Forelimb muscle (tissue), 1 donor: ENCODE measurements at places on chromosomes 6 and 20.
A peak's percentile ranks its signal among the peaks of the same experiment; 100 is the strongest.

GRCh38 chr6:111591370-111591900, 14.2 kb downstream of the TRAF3IP2 start:
- DNase-seq = no peak

- no peak for DNase-seq
Measured at GRCh38 chr20:21522481-21523280, 8.8 kb upstream of the NKX2-2 start.

- DNase-seq = no peak
Measured at GRCh38 chr6:158819213-158819976, at the start of gene EZR. Gene EZR, minus strand, starts transcription at chr6:158819368. Its CDS starts 1,275 bp downstream, at chr6:158818093.

GRCh38 chr6:150196942-150197745, 54.3 kb downstream of the PPP1R14C start:
- no peak for DNase-seq

- DNase-seq = no peak
Measured at GRCh38 chr6:138586638-138587037, 87.3 kb upstream of the NHSL1 start.

DNA sequence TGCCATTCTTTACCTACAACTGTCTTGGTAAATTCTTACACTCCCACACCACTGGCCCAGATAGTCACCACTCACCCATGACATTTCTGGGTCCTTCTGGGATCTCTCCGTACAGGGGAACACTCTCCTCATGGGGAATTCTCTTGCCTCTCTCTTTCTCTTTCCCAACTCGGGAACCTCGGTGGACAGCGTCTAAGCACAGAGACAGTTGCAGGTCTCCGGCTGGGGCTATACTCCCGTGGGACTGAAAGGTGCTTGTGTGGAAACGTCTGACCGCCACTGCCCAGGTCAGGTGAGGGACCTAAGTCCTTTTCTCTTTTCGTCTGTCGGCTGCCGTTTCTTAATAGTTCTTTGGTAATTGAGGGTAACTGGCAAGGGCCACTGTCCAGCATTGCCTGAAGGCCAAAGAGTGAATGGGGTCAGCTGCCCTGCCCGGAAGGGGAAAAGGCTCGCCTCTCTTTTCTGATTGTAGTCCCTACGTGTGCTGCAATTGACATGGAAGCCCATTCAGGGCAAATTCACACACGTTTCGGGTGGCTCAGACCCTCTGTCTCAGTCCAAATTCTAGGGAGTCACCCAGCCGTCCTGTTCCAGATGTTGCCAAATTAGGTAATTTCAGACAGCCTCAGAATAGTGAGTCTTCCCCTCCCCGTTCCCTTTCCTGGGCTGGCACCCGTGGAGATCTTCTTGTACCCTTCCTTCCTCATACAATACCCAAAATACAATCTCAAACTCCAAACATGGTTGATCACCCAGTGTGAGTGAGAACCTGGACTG, 31.2 kb upstream of the RIPK1 start:
- no peak for DNase-seq

DNA sequence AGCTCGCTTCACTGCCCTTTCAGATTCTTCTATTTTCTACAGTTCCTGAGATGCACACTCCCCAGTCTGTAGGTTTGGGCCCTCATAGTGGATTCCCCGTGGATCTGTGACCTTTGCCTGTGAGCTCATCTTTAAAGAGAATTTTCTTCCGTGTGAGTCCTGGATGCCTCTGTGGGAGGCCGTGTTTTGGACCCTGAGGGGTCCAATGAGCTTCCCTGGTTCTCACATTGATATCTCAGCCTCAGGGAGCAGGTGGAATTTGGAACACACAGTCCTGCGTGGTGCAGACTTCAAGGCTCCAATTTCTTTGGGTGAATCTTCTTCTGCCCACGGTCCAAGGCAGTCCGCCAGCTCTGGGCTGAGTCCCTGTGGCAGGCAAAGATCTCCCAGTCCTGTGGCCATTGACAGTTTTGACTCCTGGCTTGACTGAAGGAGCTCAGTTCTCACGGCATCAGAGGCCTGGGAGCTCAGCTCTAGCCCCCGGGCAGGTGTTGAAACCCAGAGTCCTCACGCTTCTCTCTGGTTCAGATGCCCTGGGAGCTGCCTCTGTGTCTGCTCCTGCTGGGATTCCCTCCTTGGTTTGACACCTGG, 61.0 kb downstream of the PSMG4 start:
- DNase-seq = no peak

- DNase-seq = no peak
Measured at GRCh38 chr6:34600101-34600500, 44.0 kb upstream of the SPDEF start.

- no peak for DNase-seq
Measured at GRCh38 chr20:19598117-19598850, 159.8 kb upstream of the RIN2 start.

GRCh38 chr20:15597306-15597705, 975.9 kb downstream of the KIF16B start:
- DNase-seq = no peak

DNA sequence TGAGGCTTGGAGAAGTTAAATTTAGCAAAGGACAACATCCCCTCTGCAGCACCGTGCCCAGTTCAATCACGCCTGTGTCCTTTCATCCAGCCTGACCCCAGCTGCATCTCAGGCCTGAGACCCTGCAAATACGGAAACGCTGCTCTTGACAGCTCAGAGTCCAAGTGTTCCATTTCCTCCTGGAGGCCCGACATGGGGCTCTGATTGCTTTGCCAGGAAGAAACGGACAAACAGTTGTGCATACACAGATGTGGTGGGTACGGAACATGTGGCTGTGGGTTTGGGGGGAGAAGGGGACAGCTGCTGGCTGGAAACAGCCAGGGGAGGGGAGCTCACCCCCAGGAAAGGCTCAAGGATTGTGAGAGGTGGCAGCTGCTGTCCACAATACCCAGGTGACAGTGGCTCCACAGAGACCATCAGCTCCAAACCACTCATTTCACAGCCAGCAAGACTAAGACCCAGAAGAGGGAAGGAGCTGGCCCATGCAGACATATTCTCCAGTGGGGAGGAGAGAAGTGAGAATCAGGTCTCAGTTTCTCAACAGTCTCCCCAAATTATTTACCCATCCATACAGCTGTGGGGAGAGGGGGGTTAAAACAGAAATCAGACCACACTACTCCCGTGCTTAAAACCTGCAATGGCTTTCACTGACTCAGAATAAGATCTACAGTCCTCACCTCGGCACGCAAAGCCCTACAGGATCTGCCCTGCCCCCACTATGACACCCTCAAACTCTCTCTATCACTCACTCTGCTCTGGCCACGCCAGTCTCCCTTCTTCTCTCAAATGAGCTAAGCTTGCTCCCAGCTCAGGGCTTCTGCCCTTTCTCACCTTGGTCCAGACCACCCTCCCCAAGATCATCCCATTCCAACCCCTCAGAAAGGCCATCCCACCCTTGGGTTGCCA, 89.1 kb downstream of the PREX1 start:
- DNase-seq = no peak

DNA sequence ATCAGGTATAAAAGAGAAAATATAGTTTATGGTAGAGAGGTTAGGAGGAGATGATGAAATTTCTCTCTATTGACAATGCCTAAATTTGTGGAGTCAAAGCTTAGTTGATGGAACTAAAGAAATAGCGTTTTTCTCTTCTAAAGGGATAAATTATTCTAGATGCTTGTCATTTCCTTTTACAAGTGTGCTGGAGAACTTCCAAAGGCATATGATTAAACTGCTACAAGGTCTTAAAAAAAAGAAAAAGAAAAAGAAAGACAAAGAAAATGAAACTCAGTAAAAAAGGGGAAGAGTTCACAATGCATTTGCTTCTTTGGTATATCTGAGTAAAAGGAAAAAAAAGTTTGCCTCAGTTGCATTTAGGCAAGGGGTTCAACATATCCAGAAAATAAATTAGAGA, 499.8 kb upstream of the PTCHD4 start:
- DNase-seq = no peak

- DNase-seq = no peak
Measured at GRCh38 chr20:5400164-5400762, 83.5 kb upstream of the PROKR2 start.

DNA sequence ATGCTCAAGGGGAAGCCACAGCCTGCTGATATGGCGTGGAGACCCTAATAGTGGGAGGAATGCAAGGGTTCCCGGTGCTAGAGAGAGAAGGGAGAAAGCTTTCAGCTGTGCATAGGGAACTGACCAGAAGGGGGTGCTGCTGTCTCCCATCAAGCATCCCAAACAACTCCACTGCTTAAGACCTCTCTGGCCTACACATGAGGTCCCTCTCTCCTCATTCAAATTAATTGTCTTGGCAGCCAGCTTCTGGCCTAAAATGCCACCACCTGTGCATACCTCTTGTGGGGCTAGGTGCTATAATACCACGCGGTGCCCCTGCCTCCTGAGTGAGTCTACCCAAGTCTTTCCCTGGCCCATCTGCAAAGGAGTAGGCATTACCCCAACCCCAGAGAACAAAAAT, 14.5 kb downstream of the ADISSP start:
- DNase-seq = peak; percentile 48

GRCh38 chr6:168741942-168742782, 301.2 kb downstream of the SMOC2 start:
- no peak for DNase-seq

- no peak for DNase-seq
Measured at GRCh38 chr20:39897058-39897457, 792.0 kb downstream of the MAFB start.

GRCh38 chr6:125346926-125347563, 45.3 kb upstream of the HDDC2 start:
- no peak for DNase-seq

DNA sequence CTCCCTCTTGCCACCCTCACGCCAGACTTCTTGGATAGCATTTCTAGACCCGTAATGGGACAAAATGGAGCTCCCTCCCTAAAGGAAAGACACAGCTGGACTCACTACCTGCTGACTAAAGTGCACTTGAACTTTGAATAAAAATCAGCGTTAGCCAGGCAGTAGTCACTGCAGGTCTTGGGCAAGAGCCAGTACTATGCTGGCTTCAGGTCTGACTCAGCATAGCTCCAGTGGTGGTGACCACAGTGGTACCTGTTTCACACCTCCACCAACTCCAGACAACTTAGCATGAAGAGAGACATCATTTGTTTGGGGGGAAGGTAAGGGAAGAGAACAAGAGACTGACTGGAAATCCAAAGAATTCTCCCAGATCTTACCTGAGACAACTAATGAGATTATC, 906.8 kb downstream of the GRIK2 start:
- no peak for DNase-seq

- DNase-seq = no peak
Measured at GRCh38 chr6:142676027-142676443, 268.9 kb downstream of the HIVEP2 start.

DNA sequence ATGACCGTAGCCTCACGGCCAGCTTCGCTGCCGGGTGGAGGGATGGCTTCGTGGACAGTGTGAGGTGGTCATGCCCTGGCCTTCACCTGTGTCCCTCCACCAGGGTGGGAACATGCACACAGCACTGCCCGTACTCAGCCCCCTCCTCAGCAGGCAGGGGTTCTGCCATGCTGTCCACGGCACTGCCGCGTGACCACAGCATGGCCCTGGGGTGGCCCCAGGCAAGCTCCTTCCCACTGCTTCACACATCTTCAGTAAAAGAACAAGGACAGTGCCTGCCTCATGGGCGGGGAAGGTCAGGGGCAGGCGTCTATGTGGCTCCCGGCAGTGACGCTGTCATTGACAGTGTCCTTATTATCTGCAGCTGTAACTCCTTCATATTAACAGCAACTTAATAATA, 205.9 kb downstream of the TAF4 start:
- DNase-seq = no peak

DNA sequence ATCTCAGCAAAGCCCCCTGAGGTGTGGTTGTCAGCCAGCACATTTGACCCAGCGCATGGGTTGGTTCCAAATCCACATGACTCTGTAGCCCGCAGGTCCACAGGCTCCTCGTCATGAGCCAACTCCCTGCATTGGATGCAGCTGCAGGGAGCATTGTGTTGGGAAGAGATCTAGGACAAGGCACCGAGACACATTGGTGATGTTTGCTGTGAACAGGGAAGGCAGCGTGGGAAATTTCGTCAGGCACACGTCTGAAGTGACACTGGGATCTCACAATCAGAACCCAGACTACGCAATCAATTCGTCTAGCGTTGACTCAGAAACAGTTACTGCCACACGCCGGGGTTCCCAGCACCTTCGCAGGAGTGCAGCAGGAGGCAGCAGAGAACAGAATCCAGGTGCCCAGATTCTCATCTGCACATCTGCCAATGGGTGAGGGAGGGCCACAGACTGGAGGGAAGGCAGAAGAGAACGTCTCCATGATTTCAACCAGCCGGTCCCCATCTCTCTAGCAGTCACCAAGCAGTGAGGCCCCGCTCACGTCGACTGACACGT, 177.0 kb downstream of the TTLL2 start:
- no peak for DNase-seq

DNA sequence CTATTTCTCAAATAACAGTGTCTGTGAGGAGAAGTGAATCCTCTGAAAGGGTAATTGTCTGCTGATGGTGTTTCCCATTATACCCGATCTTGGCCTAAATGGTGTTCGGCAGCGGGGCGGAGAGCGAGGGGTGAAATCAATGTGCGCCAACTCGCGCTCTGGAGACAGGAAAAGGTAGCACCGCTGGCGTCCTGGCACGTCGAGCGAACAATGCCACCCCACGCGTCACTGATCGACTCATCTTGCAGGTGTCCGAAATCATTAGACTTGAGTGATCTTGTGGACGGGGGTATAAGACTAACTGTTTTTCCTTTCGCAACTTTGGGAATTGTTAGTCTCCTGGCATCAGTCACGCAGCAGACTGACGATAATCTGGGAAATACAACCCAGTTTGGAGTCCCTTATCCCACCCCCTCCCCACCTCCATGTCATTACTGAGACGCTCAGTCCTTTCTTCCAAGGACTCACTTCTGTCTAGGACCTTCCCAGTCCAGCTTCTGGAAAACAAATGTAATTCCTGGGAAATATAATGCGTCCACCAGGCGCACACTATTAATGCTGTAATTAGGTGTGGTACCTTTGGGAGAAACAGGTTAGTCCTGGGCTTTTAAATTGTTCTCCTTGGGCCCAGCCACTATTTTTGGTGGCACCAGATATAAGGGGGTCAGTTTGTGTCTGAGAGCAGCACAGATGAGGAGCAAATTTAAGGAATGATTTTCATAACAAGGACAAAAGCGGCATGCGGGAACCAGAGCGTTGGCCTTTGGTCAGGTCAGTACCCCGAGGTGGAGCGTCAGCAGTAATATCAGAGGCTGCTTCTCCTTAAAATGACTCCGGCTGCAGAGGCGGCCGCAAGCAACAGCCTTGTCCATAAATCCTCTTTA, 2.3 kb downstream of the LINC00237 start:
- DNase-seq = no peak

GRCh38 chr6:107237992-107238660, 122.8 kb upstream of the BEND3 start:
- DNase-seq = no peak

GRCh38 chr20:12555369-12555768, 453.4 kb upstream of the SPTLC3 start:
- DNase-seq = no peak

GRCh38 chr20:19451231-19451922, 238.9 kb downstream of the SLC24A3 start:
- no peak for DNase-seq

GRCh38 chr6:134123666-134124208, 71.3 kb upstream of the SLC2A12 start:
- peak; percentile 38 for DNase-seq

DNA sequence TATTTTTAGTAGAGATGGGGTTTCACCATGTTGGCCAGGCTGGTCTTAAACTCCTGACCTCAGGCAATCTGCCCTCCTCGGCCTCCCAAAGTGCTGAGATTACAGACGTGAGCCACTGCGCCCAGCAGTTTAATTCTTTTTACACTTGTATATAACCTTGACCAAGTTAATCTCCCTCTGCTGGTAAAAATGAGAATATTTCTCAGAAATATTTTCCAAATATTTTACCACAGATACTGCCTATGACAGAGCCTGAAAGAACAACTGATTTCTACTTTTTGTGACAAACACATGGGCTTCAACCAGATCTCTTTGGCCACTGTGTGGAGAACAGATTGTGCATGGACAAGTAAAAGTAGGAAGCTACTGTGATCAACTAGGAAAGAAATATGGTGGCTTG, 21.2 kb upstream of the NHSL1 start:
- no peak for DNase-seq
